ENCODE measurements at places on chromosomes 2 and 18.

DNA sequence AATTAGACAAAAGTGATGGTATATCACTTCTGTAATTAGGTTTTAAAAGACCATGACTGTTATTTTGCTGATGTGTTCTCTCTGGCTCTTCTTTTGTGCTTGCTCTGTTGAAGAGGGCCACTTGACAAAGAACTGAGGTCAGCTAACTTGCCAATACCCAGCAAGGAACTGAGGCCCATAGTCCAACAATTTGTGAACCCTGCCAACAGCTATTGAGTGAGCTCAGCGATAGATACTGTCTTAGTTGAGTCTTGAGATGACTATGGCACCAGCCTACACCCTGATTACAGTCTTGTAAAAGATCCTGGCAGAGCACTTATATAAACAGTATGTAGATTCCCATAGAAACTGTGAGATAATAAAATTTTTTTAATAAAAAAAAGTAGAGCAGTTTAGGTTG is 103.0 kb downstream of the BMPR2 start:
- DNase-seq = no peak

DNA sequence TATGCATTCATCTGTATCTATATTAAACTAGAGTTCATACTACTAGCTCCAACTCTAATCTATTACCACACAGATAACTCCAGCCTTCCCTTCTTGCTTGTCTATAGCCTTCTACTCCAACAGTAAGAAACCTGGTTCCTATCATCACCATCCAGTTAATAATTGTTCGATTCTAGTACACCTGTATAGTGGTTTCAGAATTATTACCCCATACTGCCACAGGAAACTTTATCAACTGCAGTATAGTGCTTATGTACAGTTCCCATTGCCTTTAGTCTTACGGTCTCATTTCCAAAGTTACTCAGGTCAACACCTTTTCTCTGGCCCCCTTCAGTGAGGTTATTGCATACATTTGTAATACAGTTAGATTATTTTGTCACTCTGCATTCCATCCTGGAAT is 14.5 kb downstream of the METTL8 start:
- DNase-seq = no peak

- DNase-seq = no peak
Measured at GRCh38 chr2:169509298-169509885, at the start of gene KLHL41. Gene KLHL41 (plus strand): TSS chr2:169509702. CDS start chr2:169509779, 77 bp downstream.

DNA sequence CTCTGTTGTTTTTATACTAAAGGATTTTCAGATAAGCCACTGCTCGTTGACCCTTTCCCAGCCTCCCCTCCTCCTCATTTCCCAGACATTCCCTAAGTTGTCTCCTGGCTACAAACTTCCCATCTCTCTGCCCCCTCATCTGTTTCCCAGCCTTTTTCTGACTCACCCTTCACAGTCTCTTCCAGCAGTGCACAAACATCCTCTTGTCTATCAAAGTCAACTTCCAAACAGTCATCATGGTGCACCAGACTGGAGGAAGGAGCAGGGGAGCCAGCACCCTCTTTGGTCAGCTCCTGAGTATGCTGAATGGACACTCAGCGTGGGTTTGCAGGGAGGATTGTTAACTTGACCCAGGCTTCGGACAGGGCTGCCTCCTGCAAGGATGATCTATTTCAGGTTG is 26.6 kb upstream of the SPRED2 start:
- no peak for DNase-seq

- DNase-seq = no peak
Measured at GRCh38 chr2:177174486-177174885, 38.1 kb upstream of the HNRNPA3 start.

DNA sequence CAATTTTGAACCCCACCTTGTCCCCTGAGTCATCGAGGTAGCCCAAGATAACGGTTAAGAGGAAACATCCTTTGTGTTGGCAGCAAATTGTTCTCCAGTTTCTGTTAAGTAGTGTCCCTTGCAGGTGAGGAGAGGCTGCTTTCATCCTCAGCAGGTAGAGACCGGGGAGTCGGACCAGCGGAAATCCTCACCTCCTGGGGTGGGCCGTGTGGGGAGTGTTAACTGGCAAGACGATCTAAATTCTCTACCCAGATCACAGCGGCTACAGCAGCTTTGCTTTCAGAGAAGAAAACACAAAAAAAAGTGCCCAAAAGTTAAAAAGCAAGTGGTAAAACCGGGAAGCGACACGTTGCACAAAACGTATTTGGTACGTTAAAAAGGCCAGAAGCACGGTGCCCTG is 63.2 kb downstream of the ADI1 start:
- DNase-seq = no peak

- no peak for DNase-seq
Measured at GRCh38 chr2:62793213-62793612, 87.7 kb downstream of the EHBP1 start.

All from mesothelial cell of epicardium (in vitro differentiated cells).